ENCODE measurements at places on chromosomes 13 and 19.

DNA sequence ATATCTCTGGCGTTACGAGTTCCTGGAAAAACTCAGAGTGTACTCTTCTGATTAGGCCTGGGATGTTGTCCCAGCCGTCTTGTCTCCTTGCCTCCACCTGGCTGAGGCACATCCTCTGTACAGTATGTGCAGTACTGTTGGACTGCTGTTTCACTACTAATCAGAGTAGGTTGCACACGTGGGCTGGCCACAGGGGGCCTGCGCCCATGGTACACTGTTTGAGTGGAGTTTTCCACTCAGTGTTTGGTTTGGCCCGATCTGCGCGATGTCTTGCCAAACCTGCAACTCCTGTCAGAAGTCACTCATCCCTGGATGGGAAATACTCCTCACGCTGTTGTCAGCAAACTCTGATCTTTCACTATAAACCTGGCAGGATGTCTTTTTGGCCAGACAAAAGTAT lies 189.6 kb upstream of the CSNK1A1L start:
- no peak for DNase-seq

DNA sequence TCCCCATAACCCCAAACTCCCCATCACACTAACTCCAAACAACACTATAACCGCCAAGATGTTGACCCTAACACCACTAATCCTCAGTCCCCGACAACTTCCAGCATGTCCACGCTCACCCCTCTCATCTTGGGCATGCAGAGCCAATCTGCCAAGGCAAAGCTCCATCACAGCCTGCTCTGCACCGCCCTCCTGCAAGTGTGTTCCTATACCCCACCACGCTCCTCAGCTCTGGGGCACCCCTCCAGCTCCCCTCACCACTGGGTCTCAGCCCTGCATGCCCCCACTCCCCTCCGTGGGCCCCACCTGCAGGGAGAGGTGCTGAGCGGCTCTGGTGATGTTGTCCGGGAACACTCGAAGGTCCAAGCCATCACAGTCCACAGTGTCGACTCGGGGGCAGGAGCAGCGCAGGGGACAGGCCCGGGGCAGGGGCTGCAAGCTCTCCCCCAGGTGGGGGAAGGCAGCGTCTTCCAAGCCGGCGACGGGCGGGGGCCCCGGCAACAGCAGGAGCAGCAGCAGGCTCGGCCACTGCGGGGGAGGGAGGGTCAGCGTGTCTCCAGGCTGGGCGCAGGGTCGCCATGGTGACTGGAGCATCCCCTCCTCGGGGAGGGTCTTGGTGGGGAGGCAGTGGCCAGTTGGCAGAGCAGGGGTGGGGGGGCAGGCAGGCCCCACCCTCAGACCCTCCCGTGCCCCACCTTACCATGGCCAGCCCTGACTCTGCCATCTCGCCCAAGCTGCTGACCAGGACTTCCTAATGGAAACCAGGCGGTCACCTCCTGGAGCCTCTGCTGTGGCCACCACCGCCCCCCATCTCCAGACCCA lies 527 bp downstream of the PODNL1 start:
- DNase-seq, result no peak

- DNase-seq, result no peak
Measured at GRCh38 chr13:78657699-78658629, 991 bp downstream of the OBI1 start.

- DNase-seq, result no peak
Measured at GRCh38 chr19:39406656-39407409, at the start of gene ZFP36. ZFP36 (plus strand) TSS chr19:39406847; CDS start chr19:39406905, 58 bp downstream.

- no peak for DNase-seq
Measured at GRCh38 chr19:40693896-40694295, 3.4 kb upstream of the NUMBL start.

DNA sequence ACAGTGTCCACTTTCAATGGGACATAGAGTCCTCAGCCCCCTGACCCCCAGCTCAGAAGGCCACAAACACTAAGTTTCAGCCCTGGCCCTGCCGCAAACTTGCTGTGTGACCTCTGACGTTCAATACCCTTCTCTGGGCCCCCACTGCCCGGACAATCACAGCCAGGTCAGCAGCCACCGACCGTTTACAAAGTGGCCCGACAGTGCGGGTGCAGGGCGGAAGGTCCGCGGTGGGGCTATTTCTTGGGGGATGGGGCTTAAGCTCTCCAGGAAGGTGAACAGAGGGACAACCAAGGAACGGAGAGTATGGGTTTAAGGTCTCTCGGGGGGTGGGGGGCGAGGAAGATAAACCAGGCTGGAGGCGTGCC lies 496 bp downstream of the SMIM7 start:
- no peak for DNase-seq

DNA sequence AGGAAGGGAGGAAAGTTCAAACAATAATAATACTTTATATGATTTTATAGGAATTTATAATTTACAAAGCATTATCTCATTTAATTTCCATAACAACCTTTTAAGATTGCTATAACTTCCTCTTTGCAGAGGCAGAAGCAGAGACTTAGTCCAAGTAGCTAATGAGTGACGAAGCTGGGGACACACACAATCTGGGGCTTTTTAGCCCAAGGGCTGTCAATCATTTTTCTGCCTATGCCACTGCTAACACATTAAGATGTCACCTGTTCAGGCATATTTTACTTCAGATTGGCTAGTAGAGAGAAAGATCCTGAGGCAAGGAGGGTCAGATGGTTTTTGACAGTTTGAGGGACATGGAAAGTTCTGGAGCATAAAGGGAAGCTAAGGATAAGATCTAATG lies 12.6 kb downstream of the SCEL start:
- DNase-seq, result no peak

DNA sequence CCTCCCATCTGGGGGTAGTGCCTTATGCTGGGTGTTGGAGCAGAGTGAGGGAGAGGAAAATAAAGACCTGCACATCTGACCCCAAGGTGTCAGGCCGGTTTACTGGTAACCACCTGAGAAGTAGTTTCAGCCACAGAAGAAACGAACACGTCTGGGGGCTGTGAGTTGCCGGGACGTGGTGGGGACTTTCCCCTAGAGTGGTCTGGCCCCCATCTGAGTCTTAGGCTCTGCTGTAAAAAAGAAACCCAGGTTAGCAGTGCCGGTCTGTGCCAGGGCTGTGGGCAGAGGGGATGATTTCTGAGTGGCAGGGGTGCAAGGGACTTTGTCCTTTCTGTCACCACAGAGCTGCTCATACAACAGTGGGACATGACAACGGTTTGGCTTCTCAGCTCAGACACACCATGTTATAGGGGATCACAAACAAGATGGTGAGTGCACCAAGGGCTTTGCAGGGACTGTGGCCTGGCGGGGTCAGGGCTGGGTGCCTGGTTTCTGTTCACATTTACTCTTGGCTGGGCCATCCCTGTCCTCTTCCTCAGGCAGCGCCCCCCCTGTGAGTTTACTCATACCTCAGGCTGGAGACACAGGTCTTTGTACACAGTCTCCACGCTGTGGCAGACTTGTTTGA lies 9.0 kb downstream of the GCDH start:
- DNase-seq, result no peak

DNA sequence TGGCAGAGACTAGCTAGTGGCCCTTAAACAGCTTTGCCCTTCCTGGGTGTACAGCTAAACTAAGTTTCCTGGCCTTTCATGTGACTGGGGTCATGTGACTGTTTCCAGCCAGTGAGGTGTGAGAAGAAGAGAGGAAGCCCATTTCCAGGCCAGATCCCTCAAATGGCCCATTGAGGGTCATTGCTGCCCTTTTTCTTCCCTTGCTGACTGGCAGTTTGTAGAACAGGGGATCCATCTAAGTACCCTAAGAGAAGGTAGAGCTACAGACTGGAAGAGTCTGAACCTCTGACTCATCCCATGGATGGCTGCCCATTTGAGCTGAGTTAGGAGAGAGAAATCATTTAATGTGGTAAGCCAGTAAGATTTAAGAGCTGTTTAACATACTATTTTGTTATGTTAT lies 2.8 kb downstream of the SWSAP1 start:
- DNase-seq, result no peak

DNA sequence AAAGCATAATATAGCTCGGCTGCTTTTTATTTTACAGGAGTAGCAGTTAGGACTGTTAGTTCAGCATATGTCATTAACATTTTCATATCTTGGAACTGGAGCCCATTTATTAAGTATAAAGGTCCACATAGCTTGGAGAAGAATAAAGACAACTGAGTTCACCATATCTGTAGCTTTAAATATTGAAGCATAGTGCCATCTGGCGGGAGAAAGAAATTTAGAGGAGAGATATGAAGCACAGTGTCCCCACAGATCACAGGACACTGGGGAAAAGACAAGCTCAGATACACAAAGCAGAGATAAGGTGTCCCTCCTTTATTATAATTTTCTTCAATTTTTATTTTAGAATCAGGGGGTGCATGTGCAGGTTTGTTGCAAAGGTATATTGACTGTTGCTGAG lies 104.7 kb upstream of the FREM2 start:
- DNase-seq, result peak; percentile 67
